Activated CD8-positive, alpha-beta memory T cell treated with anti-CD3 and anti-CD28 coated beads for 1 hour (primary cell): ENCODE measurements at places on chromosomes 3 and 15.

- no peak for DNase-seq
Measured at GRCh38 chr3:58411036-58411435, 22.6 kb downstream of the PDHB start.

DNA sequence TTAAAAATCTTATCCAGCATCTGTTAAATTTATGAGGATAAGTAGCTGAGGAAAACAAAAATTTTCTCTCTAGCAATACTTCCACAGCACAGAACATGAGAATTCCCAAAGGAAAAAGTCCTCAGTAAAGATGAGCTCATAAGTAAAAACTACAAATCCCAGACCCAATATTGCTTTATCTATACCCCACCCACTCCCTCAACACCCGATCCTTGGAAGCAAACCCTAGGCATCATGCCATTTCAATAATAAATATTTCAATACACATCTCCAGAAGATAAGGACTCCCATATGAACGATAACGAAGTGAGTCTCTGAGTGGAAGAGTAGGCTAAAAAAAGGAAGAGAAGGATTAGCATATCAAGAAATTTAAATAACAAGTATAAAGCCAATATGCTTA lies 8.3 kb upstream of the PRR20G start:
- DNase-seq, result no peak

DNA sequence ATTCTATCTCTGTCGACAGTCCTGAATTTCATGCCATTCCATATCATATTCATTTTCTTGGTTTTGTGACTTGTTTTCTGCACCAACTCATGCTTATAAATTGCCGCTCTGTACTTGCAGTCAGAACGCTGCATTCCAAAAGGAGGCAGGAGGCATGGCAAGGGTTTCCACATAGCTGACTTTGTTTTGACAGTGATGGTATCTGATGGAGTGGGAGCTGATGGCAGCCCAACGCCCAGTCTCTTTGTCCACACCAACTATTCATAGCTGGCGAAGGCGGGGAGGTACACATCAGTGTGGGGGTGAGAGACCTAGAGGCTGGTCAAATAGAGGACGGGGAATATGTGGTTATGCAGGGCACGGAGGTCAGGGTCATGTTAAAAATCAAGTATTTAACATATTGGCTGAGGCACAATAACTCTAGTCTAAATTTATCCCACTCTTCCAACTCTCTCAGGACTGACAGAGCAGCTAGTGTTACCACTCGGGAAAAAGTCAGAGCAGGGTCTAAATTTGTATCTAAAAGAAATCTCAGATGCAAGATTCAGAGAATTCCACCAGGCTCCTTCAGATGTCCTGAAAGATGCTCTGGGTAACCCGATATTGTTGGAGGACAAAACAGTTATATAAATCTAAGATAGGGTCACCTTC lies 67.8 kb upstream of the ATP13A3 start:
- no peak for DNase-seq

- DNase-seq, result no peak
Measured at GRCh38 chr15:48437178-48437577, 105.9 kb downstream of the DUT start.

- DNase-seq, result no peak
Measured at GRCh38 chr3:149990423-149990948, 19.8 kb upstream of the PFN2 start.

- no peak for DNase-seq
Measured at GRCh38 chr3:179503640-179504039, 52.4 kb upstream of the GNB4 start.

- DNase-seq, result no peak
Measured at GRCh38 chr3:191236646-191237045, 37.6 kb downstream of the OSTN start.

GRCh38 chr15:28975766-28976179 lies 90.0 kb downstream of the APBA2 start:
- DNase-seq, result peak; percentile 57

DNA sequence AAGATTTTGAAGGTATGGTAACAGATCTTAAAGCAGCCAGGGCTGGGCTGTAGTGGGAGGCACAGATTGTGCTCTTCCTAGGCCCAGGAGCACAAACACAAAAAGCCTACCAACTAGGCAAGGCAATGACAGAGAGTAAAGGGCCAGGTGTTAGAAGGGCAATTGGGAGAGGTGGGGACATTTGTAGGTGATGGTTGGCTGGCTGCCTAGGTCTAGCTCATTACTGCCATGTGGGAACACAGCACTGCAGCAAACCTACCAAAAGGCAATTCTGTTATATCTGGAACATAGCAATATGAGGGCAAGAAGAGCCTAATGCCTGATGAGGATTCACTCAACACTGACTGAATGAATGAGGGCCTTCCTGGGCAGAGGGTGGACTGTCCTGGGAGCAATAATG lies 30.4 kb downstream of the ARHGEF3 start:
- no peak for DNase-seq

DNA sequence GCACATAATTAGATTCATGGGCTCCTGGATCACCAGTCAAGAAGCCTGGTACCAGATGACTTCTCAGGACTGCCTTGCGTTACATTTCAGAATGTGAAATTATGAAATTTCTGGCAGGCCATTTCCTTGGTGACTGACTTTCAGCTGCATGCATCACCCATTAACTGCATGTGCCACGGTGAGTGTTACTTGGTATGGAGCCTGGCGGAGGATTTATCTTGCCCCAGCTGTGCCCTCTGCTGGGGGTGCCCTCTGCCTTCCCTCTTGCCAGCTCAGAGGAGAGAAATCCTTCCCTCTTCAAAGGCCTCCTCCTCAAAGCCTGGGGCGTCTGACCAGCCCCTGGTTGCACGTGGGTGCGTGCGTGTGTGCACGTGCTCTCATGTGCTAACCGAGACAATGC lies 57.7 kb upstream of the CTSH start:
- DNase-seq, result no peak

DNA sequence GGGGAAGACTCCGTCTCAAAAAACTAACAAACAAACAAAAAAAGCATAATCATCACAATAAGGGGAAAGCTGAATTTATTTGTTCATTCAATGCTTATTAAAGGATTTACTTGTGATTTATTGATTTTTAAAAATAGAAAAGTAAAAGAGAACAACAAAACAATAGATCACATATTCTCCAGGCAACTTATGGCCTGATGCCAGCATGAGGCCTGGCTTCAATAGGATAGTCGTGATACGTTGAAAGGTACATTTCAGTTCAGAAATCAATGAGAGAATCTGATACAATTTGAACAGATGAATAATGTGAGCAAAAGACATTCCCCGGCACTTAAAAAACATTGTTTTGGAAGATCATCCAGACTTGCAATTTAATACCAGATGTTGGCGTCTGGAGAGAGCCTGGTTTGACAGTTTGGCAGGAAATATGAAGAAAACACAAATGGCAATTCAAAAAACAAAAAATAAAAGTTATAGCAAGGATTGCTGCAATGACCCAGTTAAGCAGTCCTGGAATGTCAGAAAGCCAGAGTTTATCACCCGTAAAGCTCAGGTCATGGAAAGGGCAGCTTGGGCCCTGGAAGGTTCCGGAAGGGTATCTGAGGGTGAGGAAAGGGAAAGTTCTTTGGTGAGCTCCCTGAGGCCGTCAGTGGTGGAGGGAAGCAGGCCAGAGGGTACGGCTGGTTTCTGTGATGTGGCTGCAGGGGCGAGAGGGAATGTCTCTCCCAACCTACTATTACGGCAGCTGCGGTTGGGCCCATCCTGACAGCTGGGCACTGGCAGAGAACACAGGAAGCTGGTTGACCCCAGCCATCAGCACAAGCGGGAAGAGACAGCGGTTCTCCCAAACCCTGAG lies 230.2 kb upstream of the HES1 start:
- DNase-seq, result no peak

DNA sequence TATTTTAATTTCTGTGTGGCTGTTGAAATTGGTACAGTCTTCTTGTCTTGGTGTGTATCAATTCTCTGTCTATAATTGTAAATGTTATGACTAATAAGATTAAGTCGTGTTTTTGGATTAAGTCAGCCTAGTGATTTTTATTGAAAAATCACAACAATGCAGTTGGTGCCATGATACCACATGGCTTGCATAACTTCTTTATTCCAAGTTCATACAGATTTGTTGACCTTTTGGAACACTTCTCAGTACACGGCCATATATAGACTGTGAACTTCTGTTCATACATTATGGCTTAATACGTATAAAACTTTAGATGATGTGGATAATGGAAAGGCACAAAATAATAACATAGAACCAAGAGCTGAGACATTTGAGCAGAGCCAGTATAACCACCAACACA lies 121.2 kb upstream of the NAALADL2 start:
- DNase-seq, result no peak

GRCh38 chr15:58552505-58553364 lies 120.9 kb downstream of the LIPC start:
- DNase-seq, result no peak

GRCh38 chr15:72168808-72169190 lies 28.8 kb downstream of the GRAMD2A start:
- DNase-seq, result no peak

DNA sequence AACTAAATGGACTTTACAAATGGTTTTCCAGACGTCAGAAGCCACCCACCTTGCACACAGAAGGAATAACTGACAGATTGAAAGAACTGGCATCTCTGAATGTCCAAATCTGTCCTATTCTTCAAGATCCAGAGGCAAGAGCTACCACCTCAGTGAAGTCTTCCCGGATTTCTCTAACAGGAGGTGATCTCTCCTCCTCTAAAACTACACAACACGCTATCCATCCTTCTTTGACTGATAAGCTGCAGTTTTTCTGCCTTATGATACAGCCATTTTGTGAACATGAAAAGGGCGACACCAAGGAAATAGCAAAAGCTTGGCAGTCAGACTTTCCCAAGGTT lies 37.1 kb upstream of the HES1 start:
- DNase-seq, result no peak

DNA sequence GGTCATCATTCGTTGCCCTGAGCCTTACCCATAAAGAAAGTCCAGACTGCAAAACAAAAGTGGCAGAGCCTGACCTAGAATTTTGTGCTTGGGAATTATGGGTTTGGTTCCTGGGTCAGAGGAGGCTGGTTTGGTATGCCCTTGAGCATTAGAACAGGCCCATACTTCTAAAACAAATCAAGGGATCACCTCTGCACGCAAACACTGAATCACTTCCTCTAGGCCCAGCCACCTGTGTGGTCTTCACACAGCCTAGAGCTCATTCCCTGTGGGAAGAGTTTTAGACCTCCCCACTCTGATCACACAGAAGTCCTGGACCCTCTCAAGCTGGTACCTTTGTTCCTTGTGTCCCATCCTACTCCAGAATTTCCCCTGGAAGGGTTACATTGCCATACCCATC lies 59.4 kb downstream of the B3GNT5 start:
- no peak for DNase-seq

DNA sequence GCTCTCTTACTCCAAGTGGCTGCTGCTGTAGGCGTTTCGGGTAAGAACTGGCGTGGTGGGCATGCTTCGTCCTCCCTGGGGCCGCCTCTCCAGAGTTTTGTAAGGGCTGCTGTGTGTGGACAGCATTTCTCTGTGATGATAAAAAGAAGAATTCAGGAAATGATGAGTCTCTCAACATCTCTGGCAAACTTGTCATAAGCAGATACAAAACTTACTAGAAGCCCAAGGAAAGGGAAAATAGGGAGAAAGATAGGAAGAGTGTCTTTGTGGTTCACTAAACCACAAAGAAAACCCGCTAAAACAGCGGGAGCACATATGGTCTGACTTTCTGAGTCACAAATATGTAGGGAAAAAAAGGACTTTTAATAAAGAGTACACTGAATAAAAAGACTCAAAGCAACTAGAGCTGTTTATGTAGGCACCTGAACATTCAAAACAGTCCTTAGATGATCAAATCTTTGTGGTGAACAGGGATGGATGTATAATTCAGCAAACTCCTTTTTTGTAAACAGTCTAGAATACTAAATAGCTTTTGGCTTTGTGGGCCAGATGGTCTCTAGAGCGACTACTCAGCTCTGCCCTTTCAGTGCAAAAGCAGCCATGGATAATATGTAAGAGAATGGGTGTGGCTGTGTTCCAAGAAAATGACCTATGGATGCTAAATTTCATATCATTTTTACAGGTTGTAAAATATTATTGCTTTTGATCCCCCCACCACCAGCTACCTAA lies 60.4 kb upstream of the LMOD3 start:
- DNase-seq, result no peak

- DNase-seq, result no peak
Measured at GRCh38 chr3:152046280-152046679, 172.8 kb downstream of the SUCNR1 start.

GRCh38 chr3:50516440-50516871 lies 13.0 kb upstream of the CACNA2D2 start:
- no peak for DNase-seq

DNA sequence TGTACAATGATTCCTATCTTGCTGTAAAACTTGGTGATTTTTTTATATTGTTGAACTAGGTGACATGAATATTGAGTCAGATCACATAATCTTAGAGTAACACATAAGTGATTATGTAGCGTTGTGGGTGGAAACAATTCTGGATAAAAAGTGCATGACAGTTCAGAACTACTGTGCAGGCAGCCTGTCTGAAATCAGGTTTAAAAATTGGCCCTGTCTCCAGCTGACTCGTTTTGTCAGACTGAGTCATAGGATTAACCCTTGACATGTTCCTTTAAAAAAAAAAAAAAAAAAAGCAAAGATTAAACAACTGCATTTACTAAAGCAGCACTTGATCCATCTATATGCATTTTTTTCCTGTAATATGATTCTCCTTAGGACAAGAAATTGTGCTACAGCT lies 160.0 kb upstream of the CGNL1 start:
- no peak for DNase-seq

- DNase-seq, result no peak
Measured at GRCh38 chr3:4724051-4724629, 231.0 kb downstream of the ITPR1 start.

DNA sequence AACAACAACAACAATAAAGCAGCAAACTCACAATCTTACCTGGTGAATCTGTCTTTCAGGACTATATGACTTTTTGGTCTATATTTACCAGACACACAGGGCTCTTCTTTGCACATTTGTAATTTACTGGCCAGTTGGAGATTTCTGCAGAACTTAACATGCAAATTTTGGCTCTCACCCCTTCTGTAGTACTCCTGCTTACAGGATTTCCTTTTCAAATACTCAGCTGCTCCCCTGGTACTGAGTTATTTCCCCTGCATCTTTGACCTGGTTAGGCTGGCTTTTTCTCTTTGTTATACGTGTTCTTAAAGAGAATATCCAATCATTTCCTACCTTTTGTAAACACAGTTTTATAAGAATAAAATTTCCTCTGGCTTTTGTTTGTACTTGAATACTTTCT lies 228.0 kb downstream of the MBNL1 start:
- DNase-seq, result no peak

DNA sequence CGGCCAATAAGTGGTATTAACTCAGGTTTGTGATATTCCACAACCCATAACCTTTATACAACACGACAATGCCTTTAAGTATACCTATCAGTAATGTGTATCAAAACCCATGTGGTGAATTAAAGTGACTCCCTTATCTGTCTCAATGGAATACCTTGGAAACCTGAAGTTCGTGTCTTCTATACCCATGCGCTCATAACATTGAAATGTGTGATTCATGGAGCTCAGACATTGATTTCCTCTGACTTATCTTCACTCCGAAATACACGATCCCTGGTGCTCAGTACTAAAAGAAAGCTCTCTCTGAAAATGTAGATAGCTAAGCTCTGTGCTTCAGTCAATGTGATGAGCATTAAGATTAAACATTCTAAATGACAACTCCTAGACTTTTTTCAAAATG lies 140.3 kb downstream of the TBC1D5 start:
- no peak for DNase-seq
